ENCODE measurements at places on chromosomes 13 and 19.

DNA sequence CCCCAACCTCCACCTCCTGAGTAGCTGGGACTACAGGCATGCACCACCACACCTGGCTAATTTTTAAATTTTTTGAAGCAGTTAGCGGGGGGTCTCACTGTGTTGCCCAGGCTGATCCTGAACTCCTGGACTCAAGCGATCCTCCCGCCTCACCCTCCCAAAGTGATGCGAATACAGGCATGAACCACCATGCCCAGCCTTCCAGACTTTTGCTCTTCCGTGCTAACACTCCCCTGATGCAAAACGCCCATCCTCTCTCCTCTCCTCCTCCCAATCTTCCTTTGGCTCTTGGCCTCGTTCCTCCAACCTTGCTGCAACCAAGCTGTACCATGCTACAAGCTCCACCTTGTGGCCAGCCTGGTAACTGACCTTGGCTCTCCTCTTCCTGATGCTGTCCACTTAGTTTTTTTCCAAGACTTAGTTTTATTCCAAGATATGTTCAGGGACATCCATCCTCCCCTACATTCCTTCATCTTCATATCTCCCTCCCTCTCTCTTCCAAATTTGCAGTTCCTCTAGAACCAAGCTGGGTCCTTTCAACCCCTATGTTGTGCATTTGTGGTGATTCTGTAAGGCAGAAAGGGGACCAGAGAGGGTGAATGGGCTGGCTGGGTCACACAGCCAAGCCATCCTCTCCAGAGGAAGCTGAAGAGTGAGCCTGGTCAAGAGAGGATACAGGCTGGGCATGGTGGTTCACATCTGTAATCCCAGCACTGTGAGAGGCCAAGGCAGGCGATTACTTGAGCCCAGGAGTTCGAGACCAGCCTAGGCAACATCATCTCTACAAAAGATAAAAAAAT lies 32.8 kb downstream of the TINCR start:
- DNase-seq = no peak

- DNase-seq = no peak
Measured at GRCh38 chr13:74200081-74200480, 65.9 kb upstream of the KLF12 start.

DNA sequence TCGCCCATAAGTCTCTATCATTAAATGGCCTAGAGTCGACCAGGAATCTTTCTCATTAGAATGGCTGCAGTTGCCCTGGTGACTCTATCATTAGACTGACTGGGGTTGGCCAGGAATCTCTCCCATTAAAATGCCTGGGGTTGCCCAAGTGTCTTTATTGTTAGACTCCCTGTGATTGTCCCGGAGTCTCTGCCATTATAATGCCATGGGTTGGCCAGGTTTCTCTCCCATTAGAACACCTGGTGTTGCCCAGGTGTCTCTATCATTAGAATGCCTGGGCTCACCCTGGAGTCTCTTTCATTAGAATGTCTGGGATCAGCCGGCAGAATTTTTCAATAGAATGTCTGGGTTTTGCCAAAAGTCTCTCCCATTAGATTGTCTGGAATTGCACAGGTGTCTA lies 1459.3 kb downstream of the UQCRFS1 start:
- DNase-seq = no peak

DNA sequence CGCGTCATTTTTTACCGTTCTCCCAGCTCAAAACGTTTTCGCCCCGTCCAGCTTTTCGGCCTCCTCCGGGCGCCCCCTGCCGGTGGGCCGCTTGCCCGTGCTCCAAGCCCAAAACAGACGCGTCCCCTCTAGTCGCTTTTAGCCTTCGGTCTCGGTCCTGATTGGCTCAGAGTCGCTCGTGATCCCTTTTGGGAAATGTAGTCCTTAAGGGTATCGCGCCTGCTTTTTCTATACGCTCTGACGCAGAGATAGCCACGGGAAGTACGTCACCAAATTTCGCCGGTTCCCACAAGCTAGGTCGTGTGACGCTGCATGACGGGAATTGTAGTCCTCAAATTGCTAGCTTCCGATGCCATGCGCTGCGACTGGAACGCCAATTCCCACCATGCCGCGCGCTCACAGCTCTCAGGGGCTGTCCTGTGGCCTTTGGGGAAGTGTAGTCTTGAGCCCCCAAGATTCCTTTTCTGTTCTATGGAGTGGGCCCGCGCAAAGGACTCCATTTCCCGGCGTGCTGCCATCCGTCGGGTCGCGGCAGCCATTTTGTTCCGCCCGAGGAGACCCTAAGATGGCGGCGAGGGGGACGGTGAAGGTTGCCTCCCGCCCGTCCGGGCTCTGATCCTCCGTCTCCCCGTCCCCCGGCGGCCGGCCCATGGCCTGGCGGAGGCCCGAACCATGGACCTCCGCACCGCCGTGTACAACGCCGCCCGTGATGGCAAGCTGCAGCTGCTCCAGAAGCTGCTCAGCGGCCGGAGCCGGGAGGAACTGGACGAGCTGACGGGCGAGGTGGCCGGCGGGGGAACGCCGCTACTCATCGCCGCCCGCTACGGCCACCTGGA lies at the start of gene FEM1A:
TSS of gene FEM1A (plus strand) at position 552 of the 836 bp plus-strand sequence. CDS start at position 673, 121 bp downstream.
- peak; percentile 97 for DNase-seq

DNA sequence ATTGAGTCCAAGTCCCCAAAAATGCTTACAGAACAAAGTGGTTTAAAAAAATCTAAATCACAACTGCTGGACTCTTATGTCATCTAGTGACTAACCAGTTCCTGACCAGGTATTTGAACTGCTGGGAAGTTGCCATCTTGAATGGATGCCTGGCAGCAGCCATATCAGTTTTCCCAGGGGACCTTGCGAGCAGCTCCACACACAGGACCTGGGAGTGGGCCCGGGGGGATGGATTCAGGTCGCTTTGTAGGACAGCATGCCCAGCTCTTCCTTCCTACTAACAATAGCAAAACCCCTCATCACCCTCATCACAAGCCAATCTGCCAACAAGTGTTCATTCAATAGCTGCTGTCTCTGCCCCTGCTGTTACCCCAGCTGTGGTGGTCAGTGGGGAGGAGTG lies 65.3 kb downstream of the KCTD15 start:
- DNase-seq = no peak

GRCh38 chr13:108495646-108496361 lies 133.6 kb upstream of the MYO16 start:
- no peak for DNase-seq

- DNase-seq = no peak
Measured at GRCh38 chr19:33300894-33301143, 1.5 kb downstream of the CEBPA start.

DNA sequence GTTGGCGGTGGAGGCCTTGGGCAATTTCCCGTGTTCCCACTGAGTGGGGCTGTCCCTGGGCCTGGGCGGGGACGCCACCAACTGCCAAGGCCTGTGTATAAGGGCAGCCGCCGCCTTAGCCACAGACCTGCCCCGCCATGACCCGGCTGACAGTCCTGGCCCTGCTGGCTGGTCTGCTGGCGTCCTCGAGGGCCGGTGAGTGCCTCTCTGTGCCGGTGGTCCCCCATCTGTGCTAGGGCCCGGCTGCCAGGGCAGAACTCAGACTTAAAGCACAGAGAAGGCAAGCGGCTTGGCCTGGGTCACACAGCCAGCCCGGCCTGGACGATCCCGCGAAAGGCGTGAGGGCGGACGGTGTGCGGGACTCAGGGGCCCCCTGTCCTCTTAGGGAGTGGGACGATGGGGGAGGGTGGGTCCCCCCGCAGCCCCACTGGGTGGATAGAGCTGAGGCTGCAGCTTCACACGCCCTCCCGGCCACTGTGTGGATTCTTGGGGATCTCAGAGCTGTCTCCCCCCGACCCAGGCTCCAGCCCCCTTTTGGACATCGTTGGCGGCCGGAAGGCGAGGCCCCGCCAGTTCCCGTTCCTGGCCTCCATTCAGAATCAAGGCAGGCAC lies at the start of gene AZU1:
TSS of gene AZU1 (plus strand) at position 128 of the 612 bp plus-strand sequence. CDS start at position 138, 10 bp downstream.
- no peak for DNase-seq

- no peak for DNase-seq
Measured at GRCh38 chr19:47716270-47716937, 3.2 kb downstream of the EHD2 start.

GRCh38 chr19:39003188-39003587 lies 27.6 kb upstream of the FBXO17 start:
- no peak for DNase-seq

DNA sequence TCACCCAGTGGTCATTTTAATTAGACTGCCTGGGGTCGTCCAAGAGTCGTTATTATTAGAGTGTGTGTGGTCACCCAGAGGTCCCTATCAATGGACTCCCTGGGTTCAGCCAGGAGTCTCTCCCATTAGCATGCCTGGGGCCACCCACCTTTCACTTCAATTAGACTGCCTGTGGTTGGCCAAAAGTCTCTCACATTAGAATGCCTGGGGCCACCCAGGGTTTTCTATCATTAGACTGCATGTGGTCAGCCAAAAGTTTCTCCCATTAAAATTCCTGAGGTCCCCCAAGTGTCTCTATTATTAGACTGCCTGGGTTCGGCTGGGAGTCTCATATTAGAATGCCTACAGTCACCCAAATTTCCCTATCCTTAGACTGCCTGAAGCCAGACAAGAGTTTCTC lies 1472.6 kb downstream of the UQCRFS1 start:
- DNase-seq = no peak

- no peak for DNase-seq
Measured at GRCh38 chr19:18017275-18018083, 9.5 kb downstream of the ARRDC2 start.

- no peak for DNase-seq
Measured at GRCh38 chr19:41083516-41083915, 4.7 kb upstream of the CYP2A13 start.

- DNase-seq = no peak
Measured at GRCh38 chr13:99124794-99125316, 75.8 kb upstream of the UBAC2 start.

DNA sequence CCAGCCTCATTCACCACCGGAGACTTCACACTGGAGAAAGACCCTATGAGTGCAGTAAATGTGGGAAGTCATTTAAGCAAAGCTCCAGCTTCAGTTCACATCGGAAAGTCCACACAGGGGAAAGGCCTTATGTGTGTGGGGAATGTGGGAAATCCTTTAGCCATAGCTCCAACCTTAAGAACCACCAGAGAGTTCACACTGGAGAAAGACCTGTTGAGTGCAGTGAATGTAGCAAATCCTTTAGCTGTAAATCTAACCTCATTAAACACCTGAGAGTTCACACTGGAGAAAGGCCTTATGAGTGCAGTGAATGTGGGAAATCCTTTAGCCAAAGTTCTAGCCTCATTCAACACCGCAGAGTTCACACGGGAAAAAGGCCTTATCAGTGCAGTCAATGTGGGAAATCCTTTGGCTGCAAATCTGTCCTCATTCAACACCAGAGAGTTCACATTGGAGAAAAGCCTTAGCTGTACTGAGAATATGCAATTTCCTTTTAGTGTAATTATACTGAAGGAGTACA lies 8.8 kb downstream of the ZNF211 start:
- no peak for DNase-seq

DNA sequence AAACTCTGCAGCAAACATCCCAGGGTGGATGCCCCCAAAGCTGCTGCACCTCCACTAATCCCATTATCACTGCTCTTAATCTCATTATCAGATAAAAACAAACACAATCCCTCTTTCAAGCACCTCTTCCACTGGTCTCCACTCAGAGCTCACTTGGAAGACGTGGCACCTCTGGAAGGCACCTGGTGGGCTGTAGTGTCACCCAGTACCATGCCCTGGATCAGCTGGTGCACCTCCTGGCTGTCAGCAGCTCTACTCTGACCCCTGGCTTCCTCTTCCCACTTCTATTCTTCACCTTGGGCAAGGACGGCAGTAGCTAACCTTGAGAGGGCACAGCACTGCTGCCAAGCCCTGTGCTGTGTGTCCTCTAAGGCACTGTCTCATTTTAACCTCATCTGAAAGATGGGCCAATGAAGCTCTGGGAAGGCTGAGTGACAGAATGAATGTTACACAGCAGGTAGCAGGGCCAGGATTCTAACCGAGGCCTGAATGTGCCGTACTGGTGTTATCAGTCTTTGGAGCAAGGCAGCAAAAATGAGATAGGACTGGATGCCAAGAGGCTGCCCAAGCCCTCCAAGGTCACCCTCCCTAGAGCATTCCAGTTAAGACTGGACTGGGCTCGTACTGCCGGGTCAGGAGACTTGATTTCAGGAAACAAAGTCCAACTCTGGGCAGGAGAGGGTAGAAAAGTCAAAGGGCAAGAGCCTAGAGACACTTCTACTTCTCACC lies 7.4 kb downstream of the BRD4 start:
- no peak for DNase-seq

GRCh38 chr19:8265872-8266271 lies 42.3 kb downstream of the CD320 start:
- no peak for DNase-seq

DNA sequence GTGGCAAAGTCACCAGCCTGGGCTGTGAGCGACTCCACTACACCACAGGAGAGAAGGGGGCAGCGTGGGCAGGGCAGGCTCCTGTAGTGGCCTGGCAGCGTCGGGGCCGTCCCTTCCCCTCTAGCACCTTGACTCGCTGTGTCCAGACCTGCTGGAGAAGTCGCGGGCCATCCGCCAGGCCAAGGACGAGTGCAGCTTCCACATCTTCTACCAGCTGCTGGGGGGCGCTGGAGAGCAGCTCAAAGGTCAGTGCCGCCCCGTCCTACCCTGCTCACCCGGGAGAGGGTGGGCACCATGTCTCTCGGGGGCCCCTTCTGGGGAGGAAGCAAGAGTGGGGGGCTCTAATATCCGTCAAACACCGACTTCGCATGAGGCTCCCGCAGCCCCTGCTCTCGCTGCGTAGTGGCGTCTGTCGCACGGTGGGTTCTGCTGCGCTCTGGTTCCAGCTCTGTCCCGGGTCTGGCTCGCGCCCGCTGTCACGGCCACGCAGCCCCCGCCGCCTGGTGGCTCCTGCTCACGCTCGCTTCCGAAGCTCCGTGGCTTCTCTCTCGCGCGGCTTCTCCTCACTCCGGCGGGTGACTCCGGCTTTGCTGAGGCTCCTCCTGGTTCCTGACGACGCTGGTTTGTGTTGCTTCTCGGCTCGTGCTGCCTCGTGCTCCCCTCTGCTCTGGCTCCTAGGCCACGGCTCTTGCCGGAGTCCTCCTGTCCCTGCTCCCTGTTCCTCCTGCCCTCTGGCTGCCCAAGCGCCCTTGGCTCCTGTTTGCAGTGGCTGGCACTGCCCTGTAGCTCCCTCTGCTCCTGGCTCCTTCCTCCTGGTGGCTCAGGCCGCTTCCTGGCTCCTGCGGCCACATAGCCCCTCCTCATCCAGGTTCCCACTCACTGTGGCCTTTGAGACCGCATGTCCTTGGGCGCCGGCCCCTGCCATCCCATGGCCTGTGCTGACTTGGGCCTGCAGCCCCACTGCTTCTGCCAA lies 27.2 kb downstream of the MYH14 start:
- DNase-seq = no peak

GRCh38 chr19:12769689-12770088 lies 5.7 kb downstream of the HOOK2 start:
- peak; percentile 54 for DNase-seq
